Stimulated activated CD4-positive, alpha-beta T cell treated with anti-CD3 and anti-CD28 coated beads, Interleukin-1b, Interleukin-23, amount 100 ng/mL, for 1 hour (primary cell): ENCODE measurements at places on chromosomes 2 and 18.

GRCh38 chr2:164842624-164842966 is 972 bp upstream of the COBLL1 start:
- DNase-seq, result no peak

GRCh38 chr2:217698691-217699090 is 304.1 kb downstream of the TNS1 start:
- DNase-seq, result no peak

GRCh38 chr2:209771474-209772289 is at the start of gene UNC80:
Gene UNC80 (plus strand): TSS chr2:209771832. CDS start chr2:209772073, 241 bp downstream.
- DNase-seq, result no peak

GRCh38 chr2:9666306-9666705 is 35.5 kb upstream of the YWHAQ start:
- DNase-seq, result no peak

GRCh38 chr2:217035967-217036366 is 176.1 kb upstream of the TNP1 start:
- no peak for DNase-seq

DNA sequence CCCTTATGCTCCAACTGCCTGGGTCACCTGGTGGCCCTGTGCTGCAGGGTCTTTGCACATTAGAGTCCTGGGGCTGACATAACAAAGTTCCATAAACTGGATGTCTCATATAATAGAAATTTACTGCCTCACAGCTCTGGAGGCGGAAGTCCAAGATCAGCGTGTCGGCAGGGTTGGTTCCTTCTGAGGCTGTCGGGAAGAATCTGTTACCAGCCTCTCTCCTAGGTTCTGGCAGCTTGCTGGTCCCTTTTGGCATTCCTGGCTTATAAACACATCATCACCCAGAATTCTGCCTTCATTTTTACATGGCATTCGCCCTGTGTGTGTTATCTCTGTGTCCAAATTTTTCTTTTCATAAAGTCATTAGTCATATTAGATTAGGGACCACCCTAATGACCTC is 170.5 kb downstream of the NDUFA10 start:
- DNase-seq, result no peak
